ENCODE measurements at places on chromosomes 4 and X. TPM values are rescaled to one million over a fixed set of nuclear protein-coding genes. Genes with fewer than 3 reads are reported as not detected.

The ZNF827 gene
- total RNA-seq = 8.2 TPM

The SSX2B gene
- not detected for total RNA-seq

The LANCL3 gene
- total RNA-seq = 0.21 TPM

The AREG gene
- 225 TPM for total RNA-seq

The SATL1 gene
- not detected for total RNA-seq

The USP17L27 gene
- total RNA-seq = not detected

The TLR10 gene
- not detected for total RNA-seq

The YY2 gene
- total RNA-seq = 0.48 TPM

The CDKL2 gene
- 1.1 TPM for total RNA-seq

The PLP2 gene
- 14.7 TPM for total RNA-seq

The NWD2 gene
- under 0.01 TPM for total RNA-seq

The TMEM144 gene
- 5.3 TPM for total RNA-seq

The UGT2B17 gene
- not detected for total RNA-seq

The ITM2A gene
- total RNA-seq = 1.1 TPM

The HSD17B13 gene
- total RNA-seq = not detected

The SPANXD gene
- total RNA-seq = not detected

The ENOPH1 gene
- total RNA-seq = 87.7 TPM

The CNOT6L gene
- 9.6 TPM for total RNA-seq

The SLITRK4 gene
- 5.3 TPM for total RNA-seq

The CCDC120 gene
- total RNA-seq = 1.2 TPM

The TXK gene
- total RNA-seq = 0.48 TPM

The SASH3 gene
- not detected for total RNA-seq

The REPS2 gene
- total RNA-seq = 1.3 TPM

The CYP2U1 gene
- total RNA-seq = 7.5 TPM

The NOX1 gene
- total RNA-seq = not detected
